Amniotic stem cell (primary cell): ENCODE measurements at places on chromosomes 6 and 20.

DNA sequence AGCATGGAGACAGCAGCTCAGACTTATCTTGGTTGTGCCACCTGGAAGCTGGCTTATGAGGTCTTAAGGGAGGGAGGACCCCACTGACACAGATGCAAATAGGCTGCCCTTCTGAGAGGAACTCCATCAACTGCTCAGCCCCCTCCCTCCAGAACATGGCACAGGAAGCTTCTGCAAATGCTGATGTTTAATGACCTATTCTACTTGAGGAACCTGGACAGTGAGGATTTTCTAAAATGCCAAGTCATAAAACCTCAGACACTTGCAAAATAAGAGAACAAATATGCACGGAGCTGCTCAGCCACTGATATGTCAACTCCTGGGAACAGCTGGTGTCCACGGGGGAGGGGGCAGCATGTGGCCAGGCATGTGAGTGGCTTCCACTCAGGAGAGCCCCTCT is 3.5 kb downstream of the CST9 start:
- no peak for DNase-seq

DNA sequence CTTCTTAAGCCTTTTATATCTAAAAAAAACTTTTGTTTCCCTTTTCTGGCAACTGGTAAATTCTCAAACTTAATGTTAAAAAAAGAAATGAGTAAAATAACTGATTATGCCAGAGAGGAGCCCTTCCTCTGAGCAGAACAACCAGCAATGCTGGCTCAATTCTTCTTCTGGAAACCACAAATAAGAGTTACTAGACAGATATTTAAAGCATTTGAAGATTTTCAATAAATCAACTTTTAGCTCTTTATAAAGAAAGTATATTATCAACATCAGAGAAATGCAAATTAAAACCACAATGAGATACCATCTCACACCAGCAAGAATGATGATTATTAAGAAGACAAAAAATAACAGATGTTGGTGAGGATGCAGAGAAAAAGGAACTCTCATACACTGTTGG is 61.1 kb upstream of the TCF21 start:
- DNase-seq: no peak

GRCh38 chr6:47203938-47204611 is 105.6 kb downstream of the TNFRSF21 start:
- no peak for DNase-seq

- no peak for DNase-seq
These were observed 5.3 kb downstream of the APMAP start for GRCh38 chr20:24987244-24987643.

- no peak for DNase-seq
These were observed 24.4 kb downstream of the MAP1LC3A start for GRCh38 chr20:34582911-34583310.

DNA sequence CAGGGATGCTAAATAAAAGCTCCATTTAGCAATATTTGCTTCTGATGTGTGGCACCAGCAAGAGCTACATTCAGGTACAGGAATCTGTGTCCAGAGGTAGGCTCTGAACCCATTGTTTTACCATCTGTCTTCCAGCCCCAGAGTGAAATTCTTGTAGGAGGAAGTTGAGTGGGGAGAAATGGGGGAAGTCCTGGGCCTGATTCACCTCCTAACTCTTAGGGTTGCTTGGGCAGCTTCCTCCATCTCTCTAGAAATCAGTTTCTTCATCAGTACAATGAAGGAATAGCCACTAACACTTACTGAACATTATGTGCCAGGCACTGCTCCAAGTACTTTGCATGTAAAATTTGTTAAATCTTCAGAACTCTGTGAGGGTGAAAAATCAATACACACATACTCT is 35.1 kb upstream of the TSPYL1 start:
- DNase-seq: no peak

DNA sequence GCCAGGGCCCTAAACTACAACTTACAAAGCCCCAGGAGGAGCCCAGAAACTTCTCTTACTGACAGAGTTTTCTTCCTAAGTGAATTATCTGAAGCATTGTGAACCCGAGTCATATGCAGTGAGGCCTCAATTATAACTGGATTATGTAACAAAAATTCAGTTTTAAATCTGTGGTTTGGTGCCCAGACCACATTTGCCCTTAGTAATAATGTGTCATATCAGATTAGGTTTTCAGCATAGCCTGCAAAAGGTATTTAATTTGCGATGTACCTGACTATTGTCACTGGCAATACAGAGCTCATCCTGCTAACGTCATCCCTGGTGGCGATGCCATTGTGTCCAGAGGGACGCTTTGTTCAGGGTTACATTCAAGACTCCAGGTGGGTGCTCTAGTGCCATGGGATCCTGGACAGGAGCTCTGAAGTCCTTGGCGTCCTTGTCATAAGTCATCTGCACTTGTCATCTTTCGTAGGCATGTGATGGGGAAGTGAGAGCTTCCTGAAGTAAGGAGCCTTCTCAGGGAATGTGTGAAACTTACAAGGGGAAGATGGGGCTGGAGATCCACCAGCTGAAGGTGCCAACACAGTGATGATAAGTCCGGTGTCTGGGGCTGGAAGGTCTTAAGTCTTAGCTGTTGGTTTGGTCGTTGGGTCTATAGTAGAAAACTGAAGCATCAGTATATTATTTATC is 65.1 kb downstream of the HIVEP1 start:
- no peak for DNase-seq
